Bronchus fibroblast of lung (primary cell): ENCODE measurements at places on chromosomes 4 and X. TPM values are rescaled to one million over a fixed set of nuclear protein-coding genes. Genes with fewer than 3 reads are reported as not detected.

Gene RHOXF1
- not detected in 2 replicates for total RNA-seq

Gene APOOL
- total RNA-seq: 4.3 and 7.2 TPM in 2 replicates

Gene UGT2A1
- total RNA-seq: not detected in 2 replicates

Gene ASMT
- total RNA-seq: not detected in 2 replicates

Gene MAOA
- total RNA-seq: 45.0 and 45.4 TPM in 2 replicates

Gene P2RY8
- total RNA-seq: not detected in 2 replicates

Gene PABPC5
- 0.67 and 0.74 TPM in 2 replicates for total RNA-seq

Gene CT45A8
- total RNA-seq: not detected in 2 replicates

Gene CORIN
- 1.9 and 2.4 TPM in 2 replicates for total RNA-seq

Gene CT47B1
- not detected in 2 replicates for total RNA-seq

Gene DNAAF6
- total RNA-seq: not detected in 2 replicates

Gene REELD1
- total RNA-seq: not detected in 2 replicates

Gene FOXR2
- total RNA-seq: not detected in 2 replicates

Gene MTNR1A
- not detected in 2 replicates for total RNA-seq

Gene PHKA2
- total RNA-seq: 9.7 and 9.8 TPM in 2 replicates

Gene RBM47
- 0.30 and 0.50 TPM in 2 replicates for total RNA-seq

Gene ADH1B
- 2.9 and 5.2 TPM in 2 replicates for total RNA-seq

Gene SPATA4
- 0.17 and 1.5 TPM in 2 replicates for total RNA-seq

Gene TKTL1
- not detected in 2 replicates for total RNA-seq

Gene ZNF182
- 1.9 and 2.0 TPM in 2 replicates for total RNA-seq

Gene PDGFRA
- total RNA-seq: 61.5 and 69.4 TPM in 2 replicates

Gene RGN
- 1.0 and 1.5 TPM in 2 replicates for total RNA-seq
